Activated CD4-positive, alpha-beta memory T cell treated with anti-CD3 and anti-CD28 coated beads for 36 hours (primary cell): ENCODE measurements at places on chromosomes 12 and 14. TPM values are rescaled to one million over a fixed set of nuclear protein-coding genes. Genes with fewer than 3 reads are reported as not detected.

Gene HSP90AA1
- 1,107 TPM for total RNA-seq

Gene VIPAS39
- 16.8 TPM for total RNA-seq

Gene SERPINA9
- not detected for total RNA-seq

- no peak for DNase-seq
Measured at GRCh38 chr12:117130801-117131200, 31.6 kb upstream of the TESC start.

Gene BDKRB2
- total RNA-seq: not detected

- DNase-seq: no peak
Measured at GRCh38 chr12:57027011-57027804, 10.9 kb upstream of the TAC3 start.

Gene SERPINA12
- not detected for total RNA-seq
